CD4-positive, CD25-positive, alpha-beta regulatory T cell (primary cell): ENCODE measurements at places on chromosomes 3 and 15.

GRCh38 chr3:20064387-20064786, 24.1 kb downstream of the KAT2B start:
- DNase-seq: no peak

GRCh38 chr3:146948186-146948585, 343.0 kb upstream of the PLSCR5 start:
- DNase-seq: no peak

GRCh38 chr3:29642393-29643033, 361.6 kb downstream of the RBMS3 start:
- no peak for DNase-seq

DNA sequence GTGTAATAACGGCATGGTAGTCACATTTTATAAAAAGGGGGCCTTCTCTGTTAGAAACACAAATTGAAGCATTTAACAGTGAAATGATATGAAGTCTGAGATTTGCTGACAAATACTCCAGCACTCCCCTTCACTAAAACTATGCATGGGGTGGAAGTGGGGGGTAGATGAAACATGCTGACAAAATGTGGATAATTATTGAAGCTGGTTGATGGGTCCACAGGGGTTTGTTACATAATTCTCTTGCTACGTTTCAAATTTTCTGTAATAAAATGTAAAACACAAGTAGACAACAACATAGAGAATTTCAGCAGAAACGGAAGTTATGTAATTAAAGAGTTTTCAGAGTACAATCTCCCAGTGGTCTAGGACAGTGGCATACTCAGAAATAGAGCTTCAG, 37.0 kb downstream of the MCF2L2 start:
- DNase-seq: no peak

GRCh38 chr15:32682977-32683630, 34.7 kb upstream of the GREM1 start:
- no peak for DNase-seq

DNA sequence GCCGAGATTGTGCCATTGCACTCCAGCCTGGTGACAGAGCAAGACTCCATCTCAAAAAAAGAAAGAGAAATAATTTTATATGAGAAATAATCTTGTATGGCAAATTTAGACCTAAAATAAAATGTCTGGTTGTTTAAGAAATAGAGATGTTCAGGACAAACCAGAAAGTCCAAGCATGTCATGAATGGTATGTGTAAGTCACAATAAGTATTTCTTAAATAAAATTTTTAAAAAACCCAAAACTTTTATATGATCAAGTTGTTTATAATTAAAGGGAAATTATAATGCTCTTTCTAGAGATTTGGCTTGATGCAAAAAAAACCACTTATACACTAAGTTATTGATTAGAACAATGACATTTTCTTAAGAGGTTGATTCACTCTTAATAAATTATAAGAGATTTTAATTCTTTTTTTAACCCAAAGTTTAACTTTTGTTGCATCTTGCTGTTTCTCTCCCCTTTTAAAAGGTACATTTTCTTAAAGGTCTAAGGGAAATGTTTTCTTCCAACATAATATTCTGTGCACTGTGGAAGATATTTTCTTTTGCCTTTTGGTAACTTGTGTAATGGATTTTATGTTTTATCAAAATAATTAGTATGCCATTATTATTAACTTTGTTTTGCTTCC, 105.7 kb downstream of the RTP4 start:
- DNase-seq: no peak
